ENCODE measurements at places on chromosomes 1 and 21. TPM values are rescaled to one million over a fixed set of nuclear protein-coding genes. Genes with fewer than 3 reads are reported as not detected.
A peak's percentile ranks its signal among the peaks of the same experiment; 100 is the strongest.

DNA sequence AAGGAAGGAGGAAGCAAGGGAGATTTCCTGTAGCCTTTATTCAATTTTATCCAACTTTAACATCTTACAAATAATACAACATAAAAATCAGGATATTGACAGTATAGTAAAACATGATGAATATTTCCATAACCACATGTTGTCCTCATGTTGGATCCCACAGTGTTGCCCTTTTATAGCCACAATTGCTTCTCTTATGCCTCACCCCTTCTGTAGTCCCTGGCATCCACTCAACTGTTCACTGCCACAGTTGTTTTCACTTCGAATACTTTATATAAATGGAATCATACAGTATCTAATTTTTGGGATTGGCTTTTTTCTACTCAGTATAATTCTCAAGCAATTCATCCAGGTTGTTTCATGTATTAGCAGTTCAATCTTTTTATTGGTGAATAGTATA is 44.8 kb downstream of the SRSF11 start:
- DNase-seq: no peak

- DNase-seq: no peak
Observed at GRCh38 chr1:87344231-87344630, 15.6 kb downstream of the LMO4 start.

DNA sequence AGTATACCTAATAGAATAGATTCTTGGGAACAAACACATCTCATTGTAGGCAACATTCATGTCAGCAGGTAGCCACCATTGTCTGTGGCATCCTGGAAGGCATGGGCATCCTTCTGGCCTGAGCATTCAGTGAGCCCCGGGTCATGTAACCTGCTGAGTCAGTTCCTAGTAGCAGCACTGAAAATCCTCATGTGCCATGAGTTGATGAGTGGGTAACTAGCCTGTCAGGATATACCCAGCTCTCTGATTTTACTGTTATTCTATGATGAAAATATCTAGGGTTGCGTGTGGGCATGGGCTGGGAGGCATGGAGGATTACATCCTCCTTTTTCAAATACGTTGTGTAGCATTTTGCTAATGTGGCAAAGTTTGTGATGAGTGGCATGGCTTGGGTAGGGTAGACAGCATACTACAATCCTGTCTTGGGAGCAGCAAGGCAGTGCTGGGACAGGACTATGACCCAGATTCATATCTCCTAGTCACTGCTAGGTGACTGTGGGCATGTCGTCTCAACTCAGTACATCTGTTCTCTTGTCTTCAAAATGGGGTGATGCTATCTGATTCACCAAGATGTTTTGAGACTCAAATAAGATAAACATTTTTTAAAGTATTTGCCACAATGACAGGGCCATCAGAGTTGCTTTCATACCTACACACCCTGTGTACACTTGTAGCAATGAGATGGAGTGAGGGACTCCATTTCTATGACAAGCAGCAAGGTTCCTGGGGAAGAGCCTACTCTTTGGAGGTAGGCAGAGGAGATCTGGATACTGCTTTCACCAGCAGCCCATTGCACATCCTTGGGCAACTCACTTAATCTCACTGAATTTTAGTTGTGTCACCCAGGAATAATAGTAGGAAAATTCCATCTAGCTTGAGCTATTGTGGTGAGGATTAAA is 62.5 kb downstream of the CD58 start:
- DNase-seq: no peak

DNA sequence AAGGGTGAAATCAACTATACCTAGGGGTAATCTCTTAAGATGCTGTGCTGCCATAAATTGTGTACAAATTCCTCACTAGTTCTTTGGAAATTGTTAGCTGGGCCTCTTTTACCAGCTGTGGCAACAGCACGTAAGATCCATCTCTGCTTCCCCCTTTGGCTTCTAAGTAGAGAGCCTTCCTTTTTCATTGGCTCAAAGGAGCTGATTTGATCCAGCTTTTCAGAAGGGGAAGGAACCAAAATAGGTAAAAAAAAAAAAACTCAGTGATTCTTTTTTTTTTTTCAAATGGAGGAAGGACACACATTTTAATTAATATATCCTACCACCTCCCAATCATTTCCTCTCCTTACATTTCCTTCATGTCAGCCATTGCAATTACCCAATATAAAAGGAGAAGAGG is 4.0 kb upstream of the RCAN1 start:
- DNase-seq: no peak

DNA sequence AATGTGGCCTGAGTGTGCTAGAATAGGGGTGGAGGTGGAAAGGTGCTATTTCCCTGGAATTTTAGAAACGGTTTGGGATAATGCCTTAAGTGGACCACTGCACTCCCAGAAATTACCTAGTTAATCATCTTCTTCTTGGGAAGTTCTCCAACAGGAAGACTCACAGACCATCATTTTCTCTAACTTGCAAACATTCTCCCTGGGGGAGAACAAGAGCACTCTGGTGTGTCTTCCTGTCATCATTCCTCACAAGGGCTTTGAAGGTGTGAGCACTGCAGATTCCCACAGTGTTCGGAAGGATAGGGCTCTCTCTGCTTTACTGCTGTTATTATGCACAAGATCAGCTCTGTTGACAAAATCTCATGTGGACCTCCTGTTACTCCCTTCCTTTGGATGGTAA is 54.9 kb upstream of the TSPAN2 start:
- no peak for DNase-seq

GRCh38 chr1:235954306-235955283 is 87.9 kb upstream of the LYST start:
- peak; percentile 51 for DNase-seq

SYPL2 gene
- total RNA-seq: 0.37 TPM

OR2G6 gene
- not detected for total RNA-seq

GRCh38 chr1:51750729-51751128 is 127.8 kb downstream of the NRDC start:
- DNase-seq: no peak

DNA sequence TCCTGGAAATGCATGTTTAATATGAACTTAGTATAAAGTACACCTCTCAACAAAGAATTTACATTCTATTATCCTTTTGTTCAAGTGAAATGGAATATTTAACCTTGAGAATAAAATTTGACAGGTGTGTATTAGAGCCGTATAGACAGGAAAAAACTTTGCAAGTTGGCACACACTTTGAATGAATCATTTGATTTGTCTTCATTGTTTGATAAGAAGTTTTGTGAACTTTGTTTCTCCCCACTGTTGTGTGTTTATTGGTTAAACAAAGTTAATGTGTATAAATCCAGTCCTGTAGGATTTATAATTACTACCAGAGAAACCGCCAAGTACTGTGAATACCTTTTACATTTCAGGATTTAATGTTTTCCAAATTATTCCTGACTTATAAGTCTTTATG is 2.0 kb downstream of the SYDE2 start:
- no peak for DNase-seq

- DNase-seq: no peak
Observed at GRCh38 chr1:241310451-241310850, 46.6 kb downstream of the RGS7 start.

DNA sequence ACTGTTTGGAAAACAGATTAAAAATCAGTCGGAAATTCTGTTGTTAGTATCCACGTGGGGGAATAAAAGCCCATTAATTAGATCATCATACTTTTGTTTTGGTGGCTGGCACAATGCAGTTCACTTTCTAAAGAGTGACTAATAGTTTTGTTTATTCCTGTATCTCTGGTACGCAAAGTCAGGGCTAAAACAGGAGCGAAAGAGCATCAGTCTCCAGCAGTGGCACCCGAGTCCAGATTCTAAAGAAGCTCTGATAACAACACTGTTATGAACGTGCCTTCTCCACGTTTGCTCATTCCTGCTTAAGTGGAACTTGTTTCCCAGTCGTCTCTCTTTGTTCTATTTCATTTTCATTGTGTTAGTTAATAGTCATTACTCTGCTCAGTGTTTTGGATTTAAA is 69.6 kb downstream of the HSPA13 start:
- no peak for DNase-seq

FAM43B gene
- not detected for total RNA-seq

- no peak for DNase-seq
Observed at GRCh38 chr1:145805057-145805456, 18.8 kb downstream of the RNF115 start.

GRCh38 chr1:83689921-83690868 is 308.7 kb downstream of the TTLL7 start:
- no peak for DNase-seq

- no peak for DNase-seq
Observed at GRCh38 chr1:243930822-243931671, 81.0 kb upstream of the AKT3 start.

C4BPB gene
- 7.4 TPM for total RNA-seq

DNA sequence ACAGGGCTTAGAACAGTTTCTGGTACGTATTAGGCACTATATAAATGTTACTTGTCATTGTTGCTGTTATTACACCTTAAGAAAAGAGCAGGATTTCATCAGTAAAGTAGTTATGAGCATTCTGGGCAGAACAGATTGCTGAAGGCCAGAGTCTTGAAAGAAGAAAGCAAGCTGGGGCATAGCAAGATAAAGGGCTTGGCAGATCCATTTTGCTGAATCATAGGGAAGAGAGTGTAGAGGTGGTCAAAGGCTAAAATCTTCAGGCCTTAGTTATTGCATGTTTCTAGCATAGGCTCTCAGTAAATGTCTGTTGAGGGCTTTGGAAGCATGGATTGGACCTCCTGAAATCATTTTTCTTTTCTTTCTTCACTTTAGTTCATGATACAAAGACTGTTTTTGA is 67.5 kb downstream of the PLA2G4A start:
- DNase-seq: no peak

DNA sequence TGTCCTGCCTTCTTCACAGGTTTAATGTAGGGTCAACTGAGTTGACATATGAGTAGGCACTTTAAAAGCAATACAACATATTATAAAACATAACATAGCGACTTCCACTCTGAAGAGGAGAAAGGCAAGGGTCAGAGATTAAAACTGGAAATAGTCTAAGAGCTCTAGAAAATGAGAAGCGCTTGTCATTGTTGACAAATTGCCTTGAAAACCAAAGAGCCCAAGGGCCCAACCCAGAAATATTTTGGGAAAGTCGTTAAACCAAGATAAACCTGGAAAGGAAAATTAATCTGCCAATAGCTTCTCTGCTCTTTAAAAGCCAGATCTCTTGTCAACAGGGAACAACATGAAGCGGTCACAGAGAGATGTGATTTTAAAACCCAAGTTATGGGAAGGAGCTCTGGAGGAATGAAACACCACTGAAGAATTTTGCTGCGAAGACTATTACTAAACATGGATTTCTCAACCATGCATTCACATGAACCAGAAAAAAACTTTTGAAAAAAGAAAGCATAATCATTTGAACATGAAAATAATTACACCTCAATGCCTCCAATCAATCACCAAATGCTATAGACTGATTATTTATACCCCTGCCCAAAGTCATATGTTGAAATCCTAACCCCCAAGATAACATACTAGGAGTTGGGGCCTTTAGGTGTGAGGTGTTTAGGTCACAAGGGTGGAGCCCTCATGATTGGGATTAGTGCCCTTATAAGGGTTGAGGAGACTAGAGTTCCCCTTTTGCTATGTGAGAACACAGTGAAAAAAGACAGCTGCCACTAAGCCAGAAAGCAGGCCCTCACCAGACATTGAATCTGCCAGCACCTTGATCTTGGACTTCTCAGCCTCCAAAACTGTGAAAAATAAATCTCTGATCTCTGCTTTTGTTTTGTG is 33.0 kb upstream of the MTF1 start:
- DNase-seq: no peak

GRCh38 chr1:33191731-33192275 is 10.0 kb upstream of the TRIM62 start:
- DNase-seq: no peak

Data from activated T-cell treated with anti-CD3 and anti-CD28 coated beads, Interleukin-2, amount 50 U/mL, for 72 hours (primary cell).